ENCODE measurements at places on chromosomes 2 and 18.

DNA sequence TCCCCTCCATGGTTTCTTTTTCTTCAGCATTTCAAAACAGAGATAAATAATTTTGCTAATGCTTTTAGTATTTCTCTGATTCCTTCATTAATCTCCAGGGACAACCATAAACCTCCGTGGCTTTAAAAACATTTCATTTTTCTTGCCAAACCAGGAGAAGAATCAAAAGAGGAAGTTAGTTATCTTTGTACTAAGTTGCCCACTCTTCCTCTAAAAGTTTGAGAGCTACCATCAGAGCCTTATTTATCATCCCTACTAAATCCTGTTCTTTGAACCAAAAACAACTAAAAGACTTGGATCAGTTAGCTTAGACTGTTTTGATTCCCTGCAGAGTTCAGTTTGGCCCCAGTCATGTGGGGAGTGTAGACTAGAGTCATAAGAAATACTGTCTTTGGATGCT, 208.4 kb downstream of the SETBP1 start:
- DNase-seq = no peak

DNA sequence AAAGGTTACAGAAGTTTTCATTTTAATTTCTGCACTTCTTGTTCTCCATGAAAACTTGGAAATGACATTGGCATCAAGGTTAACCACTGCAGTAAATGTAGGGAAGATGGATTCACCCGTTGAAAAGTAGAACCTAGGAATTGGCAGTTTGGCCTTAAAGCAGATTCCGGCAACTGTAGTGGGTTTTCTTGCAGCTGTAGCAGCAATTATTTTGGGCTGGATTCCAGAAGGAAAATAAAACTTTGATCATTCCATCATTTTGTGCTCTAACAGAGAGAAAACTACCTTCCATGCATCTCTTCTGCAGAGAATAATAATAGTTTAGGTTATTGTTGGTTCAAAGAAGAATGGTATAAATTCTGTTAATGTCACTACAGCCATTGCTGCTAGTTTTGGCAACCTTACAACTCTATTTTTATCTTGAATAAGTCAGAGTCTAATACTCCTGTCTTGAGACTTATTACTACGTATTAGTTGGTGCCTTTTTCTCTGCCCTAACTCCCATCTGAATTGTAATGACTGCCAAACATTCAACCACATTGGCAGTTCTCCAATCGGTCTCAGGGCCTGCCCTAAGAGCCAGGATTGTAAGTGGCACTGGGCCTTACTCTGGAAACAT, 178.1 kb upstream of the PIEZO2 start:
- no peak for DNase-seq

GRCh38 chr18:25360301-25360899, 8.4 kb upstream of the ZNF521 start:
- DNase-seq = no peak

DNA sequence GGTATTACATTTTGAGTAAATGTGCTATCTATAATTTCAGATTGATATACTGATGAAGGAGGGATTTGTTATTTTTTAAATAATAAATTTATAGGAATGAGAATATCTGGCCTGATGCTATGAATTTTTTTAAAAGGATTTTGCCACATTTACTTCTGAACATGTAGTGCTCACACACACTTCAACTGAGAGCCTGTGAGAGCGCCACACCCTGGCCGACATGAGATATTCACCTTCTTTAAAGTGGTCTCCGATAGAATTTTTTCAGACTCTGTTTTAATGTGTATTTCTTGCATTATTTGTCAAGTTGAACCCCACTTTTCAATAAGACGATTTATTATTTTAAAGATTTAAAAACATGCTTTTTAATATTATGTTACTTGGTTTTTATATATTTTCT, 813.3 kb downstream of the DCC start:
- no peak for DNase-seq

GRCh38 chr18:13437034-13437433, 218.5 kb downstream of the LDLRAD4 start:
- no peak for DNase-seq

DNA sequence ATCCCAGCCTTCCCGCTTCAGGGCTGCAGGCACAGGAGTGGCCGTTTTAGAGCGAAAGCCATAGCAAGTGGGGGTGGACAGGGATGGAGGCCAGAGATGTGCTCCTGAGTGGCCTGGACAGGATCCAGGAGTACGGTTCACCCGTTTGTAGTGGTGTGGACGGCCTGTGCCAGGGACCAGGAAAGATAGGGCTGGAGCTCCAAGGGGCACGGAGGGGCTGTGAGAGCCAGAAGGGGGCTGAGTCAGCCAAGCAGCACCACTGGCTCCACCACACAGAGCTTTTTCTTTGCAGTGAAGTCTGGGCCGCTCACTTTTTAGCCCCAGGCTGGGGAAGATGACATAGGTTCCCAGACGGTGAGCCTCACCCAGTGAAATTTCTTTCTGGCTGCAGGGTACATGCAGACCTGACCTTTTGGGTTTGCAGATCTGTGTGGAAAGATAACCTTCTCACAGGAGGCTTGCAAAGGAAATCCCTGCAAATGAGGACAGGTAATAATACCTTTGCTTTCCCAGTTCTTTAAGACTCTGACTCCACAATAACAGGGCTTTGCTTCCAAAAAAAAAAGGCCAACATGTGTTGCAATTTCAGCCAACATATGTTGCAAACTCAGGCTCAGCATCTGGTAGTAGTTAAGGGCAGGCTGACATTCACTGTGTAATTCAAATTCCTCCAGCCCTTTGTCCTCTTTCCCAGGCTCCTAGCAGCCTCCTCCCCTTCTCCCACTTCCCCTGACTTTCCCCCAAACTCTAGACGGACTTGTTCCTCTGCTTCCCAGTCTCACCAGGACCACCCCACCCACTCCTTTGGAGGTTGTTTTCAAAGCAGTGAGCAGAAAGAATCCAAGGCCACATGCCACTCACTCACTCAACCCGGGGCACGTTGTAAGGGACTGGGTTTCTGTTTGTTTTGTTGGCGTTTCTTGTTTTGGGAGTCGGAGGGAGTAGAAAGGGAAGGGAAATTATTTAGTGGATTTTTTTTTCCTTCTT, 20.3 kb upstream of the LAPTM4A start:
- DNase-seq = peak; percentile 54

GRCh38 chr2:204240961-204241360, 304.3 kb upstream of the PARD3B start:
- no peak for DNase-seq

DNA sequence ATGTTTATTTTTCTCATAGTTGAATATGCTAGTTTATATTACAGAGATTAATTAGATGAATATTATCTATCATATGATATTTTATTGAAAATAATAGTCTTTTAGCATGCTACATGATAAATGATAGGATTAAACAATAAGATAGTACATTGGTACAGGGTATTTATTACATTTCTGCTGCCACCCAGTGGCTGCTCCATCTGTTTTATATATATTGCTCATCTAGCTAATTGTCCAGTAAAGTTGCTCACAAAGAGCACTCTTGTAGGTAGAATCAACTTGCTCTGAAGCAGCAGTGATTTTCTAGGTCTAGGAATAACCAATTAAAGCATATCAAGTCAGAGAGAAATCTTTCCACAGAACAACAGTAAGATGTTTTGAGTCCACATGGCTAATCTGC, 183.3 kb downstream of the ASXL3 start:
- DNase-seq = no peak

- DNase-seq = no peak
Observed at GRCh38 chr18:9974279-9974915, 60.6 kb downstream of the VAPA start.

DNA sequence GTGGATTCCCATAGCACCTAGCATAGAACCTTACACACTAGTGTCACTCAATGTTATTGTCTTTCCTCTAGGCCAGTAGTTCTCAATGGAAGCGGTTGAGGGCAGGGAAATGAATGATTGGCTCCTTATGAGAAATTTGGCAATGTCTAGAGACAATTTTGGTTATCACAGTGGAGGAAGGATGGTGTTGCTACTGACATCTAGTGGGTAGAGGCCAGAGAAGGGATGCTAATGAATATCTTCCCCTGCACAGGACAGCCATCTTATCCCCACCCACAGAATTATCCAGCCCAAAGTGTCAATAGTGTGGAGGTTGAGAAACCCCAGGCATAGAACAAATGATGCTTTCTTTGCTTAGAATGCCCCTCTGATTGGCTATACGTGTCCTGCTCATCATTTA, 15.8 kb downstream of the C18orf63 start:
- DNase-seq = no peak

GRCh38 chr2:209525834-209526281, 102.0 kb downstream of the MAP2 start:
- no peak for DNase-seq

DNA sequence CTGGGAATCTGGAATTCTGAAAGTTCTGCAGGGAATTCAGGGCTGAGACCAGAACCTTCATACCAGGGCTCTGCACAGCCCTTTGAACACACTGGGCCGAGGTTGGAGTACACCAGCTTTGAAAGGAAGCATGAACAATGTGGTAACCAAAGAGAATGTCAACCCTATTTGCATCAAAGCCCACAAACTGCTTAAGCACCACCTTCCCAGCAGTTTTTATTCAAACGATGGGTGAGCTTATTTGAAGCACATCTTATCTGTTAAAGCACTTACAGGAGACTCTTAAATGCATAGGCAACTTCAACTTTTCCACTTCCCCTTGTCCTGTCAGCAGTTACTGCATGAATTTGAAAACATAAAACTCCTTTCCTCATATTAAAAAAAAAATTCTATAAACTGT, 96.6 kb downstream of the TXNL1 start:
- DNase-seq = no peak

GRCh38 chr18:11419338-11419737, 190.1 kb upstream of the SLC35G4 start:
- DNase-seq = no peak

GRCh38 chr2:54787755-54788366, 64.4 kb downstream of the EML6 start:
- no peak for DNase-seq

GRCh38 chr2:8678731-8679566, 2.9 kb upstream of the ID2 start:
- peak; percentile 56 for DNase-seq

- DNase-seq = no peak
Observed at GRCh38 chr2:134932864-134933526, 14.4 kb downstream of the CCNT2 start.

GRCh38 chr18:73352546-73352945, 484.8 kb upstream of the NETO1 start:
- DNase-seq = no peak

DNA sequence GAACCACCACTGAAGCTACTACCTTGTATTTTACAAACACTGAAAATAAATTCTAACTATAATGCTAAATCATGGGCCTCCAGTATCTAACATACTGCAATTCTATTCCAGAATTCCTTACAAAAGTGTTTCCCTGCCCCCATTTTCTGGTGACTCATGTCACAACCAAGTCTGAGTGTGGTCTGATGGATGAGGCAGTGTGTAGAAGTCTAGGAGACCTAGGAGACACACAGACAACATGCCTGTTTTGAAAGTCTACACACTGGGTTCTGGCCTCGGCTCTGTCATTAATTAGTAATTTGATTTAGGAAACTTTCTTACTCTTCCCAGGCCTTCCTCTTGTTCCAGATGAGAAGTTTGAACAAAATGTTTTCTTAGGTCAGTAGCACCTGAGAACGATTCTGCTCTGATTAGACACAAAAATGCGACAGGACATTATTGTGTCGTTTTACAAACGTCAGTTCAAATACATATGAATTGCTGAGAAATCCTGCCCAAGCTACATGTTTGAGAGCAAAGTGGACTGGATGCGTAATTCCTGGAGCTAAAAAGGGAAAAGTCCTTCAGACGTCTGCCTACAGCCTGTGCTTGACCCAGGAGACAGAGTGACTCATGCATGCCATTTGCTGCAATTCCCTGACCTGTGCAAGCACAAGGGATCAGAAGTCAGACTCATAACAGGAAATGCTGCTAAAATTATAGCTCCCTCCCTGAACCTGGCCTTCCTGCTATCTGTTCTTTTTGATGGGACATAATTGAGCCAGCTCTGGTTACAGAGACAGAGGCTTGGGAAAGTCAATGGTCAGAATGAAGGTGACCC, 494.4 kb downstream of the SOX11 start:
- DNase-seq = no peak

- DNase-seq = no peak
Observed at GRCh38 chr2:147177071-147177857, 667.6 kb upstream of the ACVR2A start.

GRCh38 chr18:77622009-77622692, 372.5 kb downstream of the GALR1 start:
- DNase-seq = no peak

DNA sequence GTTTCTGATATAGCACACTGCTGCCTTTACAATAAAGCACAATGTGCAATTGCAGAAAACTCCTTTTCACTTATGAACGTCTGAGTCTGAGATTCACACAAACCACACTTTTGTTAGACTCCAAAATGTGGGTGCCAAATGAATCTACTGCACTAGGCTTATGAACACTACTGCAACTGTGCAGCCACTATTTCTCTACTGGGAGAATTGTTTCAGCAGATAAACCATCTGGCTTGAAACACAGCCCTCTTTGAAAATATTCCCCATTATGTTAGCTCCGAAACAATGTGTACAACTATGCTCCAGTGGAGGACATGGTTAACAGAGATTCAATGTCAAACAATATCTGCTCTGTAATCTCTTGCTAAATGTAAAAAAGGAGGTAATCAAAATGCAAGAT, 188.7 kb upstream of the ZEB2 start:
- DNase-seq = no peak

GRCh38 chr2:180625006-180625844, 355.2 kb upstream of the UBE2E3 start:
- DNase-seq = no peak

DNA sequence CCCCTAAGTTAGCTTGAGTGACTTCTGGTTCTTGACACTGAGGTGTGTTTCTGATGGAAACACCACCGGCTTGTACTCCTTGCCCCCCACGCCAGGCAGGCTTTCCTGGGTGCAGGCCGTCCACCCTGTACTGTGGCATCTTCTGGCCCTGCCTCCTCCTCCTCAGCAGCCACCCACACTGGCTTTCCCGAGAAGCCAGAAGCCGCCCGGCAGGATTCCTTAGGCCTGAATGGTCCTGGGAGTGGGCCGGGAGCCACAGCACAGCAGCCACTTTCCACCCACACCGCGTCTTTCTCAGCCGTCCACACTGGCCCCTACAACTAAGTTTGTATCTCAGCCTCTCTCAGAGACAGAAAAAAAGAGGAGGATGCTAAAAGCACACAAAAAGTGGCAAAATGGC, 2.1 kb upstream of the HSBP1L1 start:
- DNase-seq = no peak

GRCh38 chr2:189409647-189410046, 31.6 kb upstream of the WDR75 start:
- DNase-seq = no peak

DNA sequence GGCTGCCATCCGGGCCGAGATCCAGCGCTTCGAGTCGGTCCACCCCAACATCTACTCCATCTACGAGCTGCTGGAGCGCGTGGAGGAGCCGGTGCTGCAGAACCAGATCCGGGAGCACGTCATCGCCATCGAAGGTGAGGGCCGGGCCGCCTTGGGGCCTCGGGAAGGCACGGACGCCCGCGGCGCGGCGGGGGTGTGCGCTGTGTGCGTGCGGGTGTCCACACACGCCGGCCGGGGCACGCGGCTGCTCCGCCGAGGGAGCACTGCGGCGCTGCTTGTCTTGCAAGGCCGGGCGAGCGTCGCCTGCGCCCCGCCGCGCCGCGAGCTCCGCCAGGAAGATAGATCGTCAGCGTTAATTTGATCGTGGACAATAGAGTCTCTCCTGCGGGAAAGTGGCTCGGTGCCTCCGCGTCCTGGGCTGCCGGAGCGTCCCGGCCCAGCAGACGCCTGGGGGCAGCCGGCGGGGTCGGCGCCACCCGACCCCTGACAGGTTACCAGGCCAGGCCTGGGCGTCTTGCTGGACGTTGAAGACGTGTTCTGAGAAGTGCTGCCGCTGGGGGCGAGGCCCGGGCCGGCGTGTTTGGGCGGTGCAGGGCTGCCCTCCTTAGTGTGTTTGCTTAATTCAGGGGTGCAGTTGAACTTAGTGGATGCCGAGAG, 1.0 kb downstream of the AGAP1 start:
- DNase-seq = peak; percentile 67

Data from H1 (cell line).